Activated CD8-positive, alpha-beta memory T cell treated with anti-CD3 and anti-CD28 coated beads, Interleukin-2, amount 50 U/mL, for 48 hours (primary cell): ENCODE measurements at places on chromosomes 6 and 20.

GRCh38 chr6:162602759-162603158 is 124.8 kb downstream of the PRKN start:
- no peak for DNase-seq

GRCh38 chr6:132785936-132786335 is 12.5 kb downstream of the SLC18B1 start:
- no peak for DNase-seq

- DNase-seq: peak; percentile 82
Observed at GRCh38 chr6:119742188-119742803, 392.7 kb upstream of the MAN1A1 start.

DNA sequence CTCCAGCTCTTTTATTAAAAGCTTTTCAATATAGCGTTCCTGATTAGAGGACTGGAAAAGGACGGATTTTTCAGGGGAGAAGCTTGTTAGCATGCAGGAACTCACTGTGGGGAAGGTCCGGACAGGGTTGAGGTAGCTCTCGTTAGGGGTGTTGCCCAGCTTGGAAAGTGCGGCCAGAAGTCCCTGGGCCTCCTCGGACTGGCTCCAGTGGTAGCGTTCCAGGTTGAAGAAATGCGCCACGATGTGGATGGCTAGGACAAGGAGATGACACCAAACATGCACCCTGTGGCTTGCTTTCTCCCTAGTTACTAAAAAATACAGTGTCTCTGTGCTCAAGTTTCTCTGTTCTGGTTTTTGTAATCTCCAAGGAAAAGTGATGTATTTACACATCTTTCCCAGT is 12.5 kb downstream of the NOX3 start:
- DNase-seq: no peak

- DNase-seq: no peak
Observed at GRCh38 chr6:77292564-77293546, 170.4 kb downstream of the HTR1B start.

DNA sequence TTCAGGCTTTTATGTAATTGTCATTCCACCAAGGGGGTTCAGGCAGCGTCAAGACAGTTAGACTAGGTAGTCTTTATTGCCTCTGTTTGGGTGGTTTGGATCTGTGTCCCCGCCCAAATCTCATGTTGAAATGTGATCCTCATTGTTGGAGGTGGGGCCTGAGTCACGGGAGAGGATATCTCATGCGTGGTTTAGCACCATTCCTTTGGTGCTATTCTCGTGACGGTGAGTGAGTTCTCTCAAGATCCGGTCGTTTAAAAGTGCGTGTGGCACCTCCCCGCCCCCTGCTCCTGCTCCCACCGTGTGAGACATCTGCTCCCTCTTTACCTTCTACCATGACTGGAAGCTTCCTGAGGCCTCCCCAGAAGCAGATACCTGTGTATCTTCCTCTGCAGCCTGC is 51.3 kb upstream of the FOXC1 start:
- no peak for DNase-seq

DNA sequence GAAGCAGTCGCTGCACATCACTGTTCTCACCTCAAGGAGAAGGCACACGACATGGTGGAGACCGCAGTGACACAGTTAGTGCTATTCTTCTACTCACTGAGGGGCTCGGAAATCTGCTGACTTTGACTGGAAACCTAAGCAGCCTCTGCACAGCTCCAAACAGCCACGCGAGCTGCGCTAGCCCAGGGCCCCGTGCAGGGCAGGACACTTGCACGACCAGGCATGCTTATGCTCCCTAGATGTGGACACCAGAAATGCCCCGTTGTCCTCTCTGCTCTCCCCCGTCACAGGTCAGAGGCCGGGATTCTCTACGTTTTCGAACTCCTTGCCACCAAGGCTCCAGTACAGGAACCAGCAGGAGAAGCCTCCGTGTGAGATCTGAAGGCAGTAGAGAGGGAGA is 201.1 kb downstream of the WDR27 start:
- DNase-seq: no peak

- DNase-seq: no peak
Observed at GRCh38 chr6:50278663-50279062, 228.9 kb upstream of the DEFB112 start.

- no peak for DNase-seq
Observed at GRCh38 chr6:79797912-79798311, 149.4 kb downstream of the ELOVL4 start.

- DNase-seq: no peak
Observed at GRCh38 chr6:39962831-39963230, 28.6 kb upstream of the MOCS1 start.

GRCh38 chr20:32749914-32750637 is 6.8 kb upstream of the COMMD7 start:
- no peak for DNase-seq

GRCh38 chr20:60424267-60424902 is 466.2 kb downstream of the CDH26 start:
- DNase-seq: no peak

DNA sequence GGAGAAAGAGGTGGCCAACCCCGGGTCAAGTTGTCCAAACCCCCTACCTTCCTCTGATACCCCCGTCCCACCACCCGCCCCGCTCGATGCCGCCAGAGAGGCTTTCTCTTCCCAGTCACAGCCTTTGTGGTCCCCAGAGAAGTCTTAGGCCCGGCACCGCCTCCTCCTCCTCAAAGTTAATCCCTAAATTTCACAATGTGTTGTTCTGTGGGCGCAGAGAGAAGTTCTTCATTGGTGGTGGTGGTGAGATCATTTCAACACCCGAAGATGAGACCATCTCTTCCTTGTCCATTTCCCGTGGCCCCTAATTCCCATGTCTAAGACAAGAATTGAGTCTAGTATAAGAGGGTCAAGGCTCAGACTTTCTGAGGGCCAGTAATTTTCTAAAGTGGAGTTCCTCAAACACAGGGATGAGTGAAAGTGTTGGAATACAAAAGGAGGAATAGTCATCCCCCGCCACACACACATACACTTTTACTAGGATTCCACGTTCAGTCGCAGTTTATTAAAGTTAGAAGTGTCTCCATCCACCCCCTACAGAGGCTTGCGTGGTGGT is 10.4 kb downstream of the TRIM31 start:
- DNase-seq: no peak
